ENCODE measurements at places on chromosomes 4 and X. TPM values are rescaled to one million over a fixed set of nuclear protein-coding genes. Genes with fewer than 3 reads are reported as not detected.
A peak's percentile ranks its signal among the peaks of the same experiment; 100 is the strongest.

- no peak for DNase-seq
Observed at GRCh38 chr4:183971929-183972490, 66.9 kb downstream of the STOX2 start.

The MAGEB6B gene
- not detected for polyA plus RNA-seq

DNA sequence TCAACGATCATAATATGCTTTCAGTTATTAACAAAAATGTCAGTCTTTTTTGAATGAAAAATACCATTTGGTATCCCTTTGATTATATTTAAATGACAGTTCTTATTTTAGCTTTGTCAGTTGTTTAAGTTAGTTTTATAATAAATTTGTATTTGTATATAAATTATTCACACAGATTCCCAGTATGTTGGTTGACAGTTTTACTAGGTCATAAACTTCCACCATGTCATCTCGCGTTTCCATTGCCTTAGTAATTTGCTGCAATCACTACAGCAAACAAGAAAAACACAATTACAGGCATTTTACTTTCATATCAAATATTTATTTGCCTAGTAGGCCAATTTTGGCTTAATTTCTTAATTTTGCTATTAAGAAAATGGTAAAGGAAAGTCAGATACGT, 109.6 kb upstream of the ANK2 start:
- no peak for DNase-seq

DNA sequence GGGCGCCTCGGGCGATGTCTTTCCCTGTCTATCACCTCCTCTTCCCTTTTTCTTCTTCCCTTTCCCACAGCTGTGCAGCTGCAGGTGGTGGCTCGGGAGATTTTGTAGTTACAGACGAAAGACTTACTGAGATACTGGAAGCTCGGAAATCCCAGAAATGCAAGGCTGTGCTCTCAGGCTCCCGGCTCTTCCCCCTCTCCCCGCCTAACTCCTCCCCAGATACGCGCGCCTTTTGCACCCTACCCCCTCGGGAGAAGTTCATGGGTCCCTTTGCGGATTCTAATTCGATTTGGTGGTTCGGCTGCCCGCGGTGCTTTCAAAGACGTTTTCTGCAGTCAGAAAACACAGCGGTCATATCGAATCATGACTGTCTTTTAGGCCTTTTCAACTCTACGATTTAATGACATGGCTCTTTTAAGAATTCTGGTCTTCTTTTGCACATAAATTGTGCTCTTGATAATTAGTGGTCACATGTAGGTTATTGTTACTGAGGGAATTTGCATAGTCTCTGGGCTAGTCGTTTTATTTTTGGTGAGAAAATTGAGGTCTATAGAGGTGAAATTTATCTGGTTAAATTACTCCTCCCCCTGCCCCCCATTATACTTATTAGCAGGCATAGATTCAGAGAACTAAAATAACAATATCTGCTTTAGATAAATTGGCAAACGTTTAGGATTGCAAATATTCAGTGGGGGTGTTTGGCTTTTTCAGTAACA, 1.6 kb downstream of the SEPTIN11 start:
- DNase-seq, result peak; percentile 10

The IL2 gene
- polyA plus RNA-seq, result not detected

The BBS7 gene
- 11.1 TPM for polyA plus RNA-seq

DNA sequence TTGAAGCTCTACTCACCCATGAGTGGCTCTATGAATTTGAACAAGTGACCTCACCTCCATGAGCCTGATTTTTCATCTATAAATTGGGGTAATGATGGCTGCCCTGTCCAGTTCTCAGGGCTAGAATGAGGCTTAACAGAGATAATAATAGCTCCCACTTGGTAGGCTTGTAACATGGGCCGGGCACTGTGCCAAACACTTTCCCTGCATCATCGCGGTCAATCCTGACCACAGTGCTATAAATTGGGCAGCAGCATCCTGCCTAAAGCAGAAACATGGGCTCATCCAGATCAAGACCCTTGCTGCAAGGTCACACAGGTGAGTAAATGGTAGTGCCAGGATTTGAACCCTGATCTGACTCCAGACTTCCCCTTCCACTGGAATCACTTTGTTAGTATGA, 12.8 kb downstream of the APLN start:
- no peak for DNase-seq

DNA sequence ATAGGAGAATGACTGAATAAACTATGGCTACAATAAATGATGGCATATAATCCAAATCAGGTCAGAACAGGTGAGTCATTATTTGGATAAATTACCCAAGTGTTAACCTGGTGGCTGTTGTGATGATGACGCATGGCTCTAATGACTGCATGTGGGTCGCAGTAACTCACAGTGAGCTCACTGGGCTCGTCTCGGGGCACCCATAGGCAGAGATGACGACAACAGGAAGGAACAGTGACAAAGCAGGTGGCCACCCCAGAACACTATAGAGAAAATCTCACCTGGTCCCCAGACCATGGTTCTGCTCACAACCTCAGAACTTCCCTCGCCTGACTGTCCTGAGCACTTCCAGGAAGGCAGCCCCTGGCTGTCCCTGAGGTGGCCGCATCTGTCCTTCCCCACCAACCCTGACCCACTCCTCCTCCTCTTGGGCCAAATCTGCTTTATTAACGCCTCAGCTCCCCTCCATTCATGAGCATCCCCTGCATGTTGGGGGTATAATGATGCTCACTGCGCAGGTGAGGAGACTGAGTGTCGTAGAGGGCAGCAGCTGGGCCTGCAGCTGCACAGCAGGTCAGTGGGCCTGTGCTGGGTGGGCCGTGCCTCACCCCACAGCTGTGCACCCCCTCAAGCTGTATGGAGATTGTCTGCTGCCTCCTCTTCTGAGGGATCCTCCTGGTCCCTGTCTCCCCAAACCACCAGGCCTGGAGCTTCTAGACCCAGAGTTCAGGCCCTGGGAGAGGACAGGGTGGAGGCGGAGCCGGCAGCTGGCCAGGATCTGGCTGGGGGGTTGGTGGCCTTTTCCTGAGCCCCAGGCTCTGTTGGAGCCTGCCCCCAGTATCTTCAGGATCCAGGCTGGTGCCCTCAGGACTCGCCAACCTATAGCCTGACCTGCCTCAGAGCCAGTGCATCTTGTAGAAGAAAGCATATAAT, 30.9 kb upstream of the FAM156A start:
- DNase-seq, result no peak

The HPGDS gene
- not detected for polyA plus RNA-seq

DNA sequence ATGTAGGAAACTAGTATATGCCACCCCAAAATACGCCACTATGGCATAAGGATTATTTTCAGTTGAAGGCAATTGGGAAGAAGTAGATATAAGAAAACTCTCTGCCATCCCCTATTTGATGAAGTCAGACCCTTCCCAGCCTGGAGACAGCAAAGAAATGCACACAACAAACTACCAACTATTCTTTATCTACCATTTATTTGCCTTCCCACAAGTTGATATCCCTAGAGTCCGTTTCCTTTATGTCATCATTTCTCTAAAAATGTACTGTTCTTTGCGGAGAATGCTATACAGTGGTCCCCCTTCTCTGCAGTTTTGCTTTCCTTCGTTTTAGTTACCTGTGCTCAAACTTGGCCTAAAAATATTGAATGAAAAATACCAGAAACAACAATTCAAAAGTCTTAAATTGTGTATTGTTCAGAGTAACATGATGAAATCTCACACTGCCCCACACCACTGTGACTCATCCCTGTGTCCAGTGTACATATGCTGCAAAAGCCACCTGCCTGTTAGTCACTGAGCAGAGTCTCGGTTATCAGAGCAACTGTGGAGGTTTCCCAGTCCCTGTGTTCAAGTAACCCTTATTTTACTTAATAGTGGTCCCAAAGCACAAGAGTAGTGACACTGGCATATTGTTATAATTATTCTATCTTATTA, 152.3 kb downstream of the WDFY3 start:
- peak; percentile 14 for DNase-seq

DNA sequence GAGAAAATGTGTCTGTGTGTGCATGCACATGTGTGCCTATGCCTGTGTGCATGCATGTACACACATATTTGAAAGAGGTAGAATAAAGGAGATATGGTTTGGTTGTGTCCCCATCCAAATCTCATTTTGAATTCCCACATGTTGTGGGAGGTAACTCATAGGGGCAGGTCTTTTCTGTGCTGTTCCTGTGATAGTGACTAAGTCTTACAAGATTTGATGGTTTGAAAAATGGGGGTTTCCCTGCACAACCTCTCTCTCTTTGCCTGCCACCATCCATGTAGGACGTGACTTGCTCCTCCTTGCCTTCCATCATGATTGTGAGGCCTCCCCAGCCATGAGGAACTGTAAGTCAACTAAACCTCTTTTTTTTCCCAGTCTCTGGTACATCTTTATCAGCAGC, 87.2 kb downstream of the PRDM5 start:
- no peak for DNase-seq

DNA sequence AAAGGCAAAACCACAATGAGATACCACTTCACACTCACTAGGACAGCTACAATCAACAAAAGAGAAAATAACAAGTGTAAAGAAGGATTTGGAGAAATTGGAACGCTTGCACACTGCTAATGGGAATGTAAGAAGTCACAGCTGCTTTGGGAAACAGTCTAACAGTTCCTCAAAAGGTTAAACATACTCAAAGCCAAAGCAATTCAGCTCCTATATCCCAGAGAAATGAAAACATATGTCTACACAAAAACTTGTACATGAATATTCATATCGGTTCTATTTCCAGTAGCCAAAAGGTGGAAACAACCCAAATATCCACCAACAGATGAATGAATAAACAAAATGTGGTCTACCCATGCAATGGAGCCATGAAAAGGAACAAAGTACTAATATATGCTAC, 64.0 kb downstream of the TEC start:
- no peak for DNase-seq
